ENCODE measurements at places on chromosomes 12 and 14.

DNA sequence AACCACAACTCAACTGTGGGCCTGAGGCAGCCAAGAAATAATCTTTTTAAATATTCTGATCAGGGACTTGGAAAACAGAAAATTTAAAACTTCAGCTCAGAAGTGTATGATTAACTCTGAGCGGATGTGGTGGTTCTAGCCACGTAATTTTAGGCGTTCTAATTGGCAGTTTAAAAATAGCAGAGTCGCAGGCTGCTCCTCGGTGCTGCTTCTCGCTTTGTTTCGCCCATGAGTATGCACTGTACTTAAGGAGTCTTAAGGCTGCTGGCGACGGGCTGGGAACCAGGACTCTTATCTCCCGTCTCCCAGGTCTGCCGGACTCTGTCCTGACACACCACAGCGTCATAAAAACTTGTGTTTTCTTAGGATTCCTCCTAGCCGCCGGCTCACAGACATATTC lies 113.4 kb upstream of the PELI2 start:
- peak; percentile 20 for DNase-seq

GRCh38 chr12:83365317-83365716 lies 678.6 kb downstream of the TMTC2 start:
- DNase-seq: peak; percentile 62

DNA sequence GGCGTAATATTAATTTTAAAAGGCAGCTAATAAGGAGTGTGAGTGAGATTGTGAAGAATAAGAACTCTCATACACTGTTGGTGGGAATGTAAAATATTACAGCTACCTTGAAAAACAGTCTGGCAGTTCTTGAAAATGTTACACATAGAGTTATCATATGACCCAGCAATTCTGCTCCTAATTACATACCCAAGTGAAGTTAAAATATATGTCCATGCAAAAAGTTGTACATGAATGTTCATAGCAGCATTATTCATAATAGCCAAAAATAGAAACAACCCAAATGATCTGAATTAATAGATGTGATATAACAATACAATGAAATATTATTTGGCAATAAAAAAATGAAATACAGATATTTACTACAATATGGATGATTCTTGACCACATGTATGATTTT lies 68.2 kb downstream of the RASSF8 start:
- DNase-seq: no peak

- peak; percentile 33 for DNase-seq
These were observed 103.5 kb downstream of the WSCD2 start for GRCh38 chr12:108232565-108232964.

GRCh38 chr14:71056168-71056567 lies 148.9 kb downstream of the PCNX1 start:
- no peak for DNase-seq

DNA sequence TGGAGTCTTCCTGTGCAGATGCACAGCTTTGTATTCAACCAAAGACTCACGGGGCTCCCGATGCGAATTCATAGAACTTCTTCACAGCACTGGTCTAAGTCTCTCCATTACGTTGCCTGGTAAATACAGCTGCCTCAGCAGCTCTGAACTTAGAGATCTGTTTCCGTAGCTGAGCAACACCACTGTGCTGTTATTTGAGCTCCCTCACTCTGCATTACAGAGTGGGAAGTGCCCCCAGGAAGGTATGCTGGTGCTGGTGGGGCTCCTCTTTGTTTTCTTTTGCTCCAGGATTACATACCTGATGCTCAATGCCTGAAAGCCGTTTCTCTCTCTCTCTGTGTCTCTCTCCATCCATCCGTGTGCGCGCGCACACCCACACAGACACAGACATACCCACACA lies 227.5 kb upstream of the RMST start:
- no peak for DNase-seq

- no peak for DNase-seq
These were observed 2.9 kb downstream of the CLMN start for GRCh38 chr14:95316821-95317220.

- no peak for DNase-seq
These were observed 21.3 kb upstream of the CABP1 start for GRCh38 chr12:120618954-120619615.

- peak; percentile 45 for DNase-seq
These were observed 55.8 kb upstream of the CCDC175 start for GRCh38 chr14:59632381-59632780.

DNA sequence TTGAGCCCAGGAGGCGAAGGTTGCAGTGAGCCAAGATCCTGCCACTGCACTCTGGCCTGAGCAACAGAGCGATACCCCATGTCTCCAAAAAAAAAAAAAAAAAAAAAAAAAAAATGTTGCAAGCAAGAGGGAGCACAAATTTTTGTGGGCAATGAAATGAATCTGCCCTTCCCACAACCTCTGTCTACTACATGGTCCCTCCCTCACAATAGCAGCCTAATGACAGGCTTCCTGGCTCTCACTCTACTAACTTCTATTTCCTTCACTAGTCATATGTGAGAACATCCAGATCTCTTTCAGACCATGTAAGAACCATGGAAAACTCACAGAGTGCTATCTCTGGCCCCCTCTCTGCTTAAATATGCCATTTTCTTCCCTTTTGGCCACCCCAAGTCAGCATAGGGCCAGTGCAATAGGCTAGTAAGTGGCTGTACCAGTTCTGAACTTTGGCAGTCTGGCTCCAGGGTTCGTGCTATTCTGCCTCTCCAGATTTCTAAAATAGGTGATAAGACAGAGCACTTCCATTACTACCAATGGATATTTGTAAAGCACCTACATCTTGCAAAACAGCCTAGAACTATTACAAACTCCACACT lies 7.1 kb downstream of the OSBPL8 start:
- peak; percentile 13 for DNase-seq

DNA sequence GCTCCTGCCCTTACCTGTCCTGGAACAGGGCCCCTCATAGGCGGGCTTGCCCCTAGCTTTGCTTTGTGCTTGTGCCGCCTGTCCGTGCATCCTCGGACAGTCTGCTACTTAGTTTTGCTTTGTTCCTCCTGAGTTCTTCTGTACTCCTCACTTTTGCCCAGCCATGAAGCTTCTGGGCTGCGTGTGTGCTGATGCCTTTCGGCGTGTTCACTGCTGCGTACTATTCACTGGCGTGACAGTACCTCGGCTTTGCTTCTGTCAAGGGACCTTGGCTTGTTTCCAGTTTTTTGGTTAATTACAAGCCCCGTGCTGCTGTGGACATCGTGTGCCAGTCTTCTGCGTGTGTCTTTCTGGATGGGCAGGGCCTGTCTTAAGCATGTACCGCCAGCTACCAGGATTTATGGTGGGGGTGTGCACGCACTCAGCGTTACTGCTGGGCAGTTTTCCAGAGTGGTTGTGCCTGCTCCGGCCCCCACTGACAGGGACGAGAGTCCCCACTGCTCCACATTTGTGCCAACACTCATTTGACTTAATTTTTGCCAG lies 2.5 kb downstream of the PACS2 start:
- DNase-seq: no peak

GRCh38 chr12:8867009-8867408 lies 44.6 kb downstream of the A2ML1 start:
- DNase-seq: no peak

DNA sequence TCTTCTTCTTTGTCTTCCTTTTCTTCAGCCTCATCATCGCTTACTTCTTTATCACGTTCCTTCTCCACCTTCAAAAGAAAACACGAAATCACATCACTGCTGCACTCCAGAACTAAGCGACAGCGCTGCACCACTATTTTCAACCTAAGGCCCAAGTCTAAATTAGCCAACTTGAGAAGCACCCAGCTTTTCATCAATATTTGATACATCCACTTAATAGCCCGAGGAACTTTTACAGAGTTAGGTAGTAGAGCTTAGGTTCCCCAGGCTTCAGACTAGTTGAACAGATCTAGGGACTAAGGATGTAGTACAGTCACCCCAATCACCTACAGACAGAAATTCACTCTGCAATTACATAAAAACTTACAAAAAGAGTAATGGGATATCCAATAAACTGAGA lies 1.9 kb downstream of the HSP90AA1 start:
- DNase-seq: no peak

- no peak for DNase-seq
These were observed 73.5 kb downstream of the CCDC88C start for GRCh38 chr14:91344096-91344495.
